ENCODE measurements at places on chromosomes 11 and 22. TPM values are rescaled to one million over a fixed set of nuclear protein-coding genes. Genes with fewer than 3 reads are reported as not detected.

The VPREB1 gene
- not detected for total RNA-seq

The DSCAML1 gene
- total RNA-seq = not detected

The GGT1 gene
- total RNA-seq = 2.3 TPM

The JOSD1 gene
- total RNA-seq = 54.8 TPM

The SCN4B gene
- total RNA-seq = not detected

The KCTD17 gene
- 41.8 TPM for total RNA-seq

The CD6 gene
- not detected for total RNA-seq

The PARVA gene
- total RNA-seq = 24.9 TPM

The HBB gene
- not detected for total RNA-seq

The ROBO4 gene
- 0.53 TPM for total RNA-seq

The SPTBN2 gene
- total RNA-seq = 9.2 TPM

The GNAZ gene
- total RNA-seq = 1.3 TPM

The CDC42EP2 gene
- 8.5 TPM for total RNA-seq

The MMP1 gene
- total RNA-seq = 73.8 TPM

The CCDC87 gene
- total RNA-seq = 0.15 TPM

The CRYBB2 gene
- total RNA-seq = not detected

The CDC42BPG gene
- under 0.01 TPM for total RNA-seq

All from smooth muscle cell of the coronary artery (primary cell).